ENCODE measurements at places on chromosomes 5 and 9.

DNA sequence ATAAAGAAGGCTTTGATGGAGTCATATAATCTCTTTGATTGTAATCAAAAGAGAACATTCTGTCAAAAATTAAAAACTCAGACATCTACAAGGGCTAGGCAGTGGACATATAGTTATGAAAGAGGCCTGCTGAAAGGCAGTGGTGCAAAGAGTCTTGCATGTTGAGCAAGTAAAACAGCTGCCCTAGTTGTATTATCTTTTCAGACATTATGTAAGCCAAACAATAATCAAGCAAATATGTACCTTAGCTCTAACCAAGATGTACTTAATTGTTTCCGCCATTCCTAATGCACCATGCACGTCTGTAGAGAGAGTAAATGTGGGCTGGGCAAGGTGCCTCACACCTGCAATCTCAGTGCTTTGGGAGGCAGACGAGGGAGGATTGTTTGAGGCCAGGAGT, 14.3 kb downstream of the GAPT start:
- no peak for DNase-seq

DNA sequence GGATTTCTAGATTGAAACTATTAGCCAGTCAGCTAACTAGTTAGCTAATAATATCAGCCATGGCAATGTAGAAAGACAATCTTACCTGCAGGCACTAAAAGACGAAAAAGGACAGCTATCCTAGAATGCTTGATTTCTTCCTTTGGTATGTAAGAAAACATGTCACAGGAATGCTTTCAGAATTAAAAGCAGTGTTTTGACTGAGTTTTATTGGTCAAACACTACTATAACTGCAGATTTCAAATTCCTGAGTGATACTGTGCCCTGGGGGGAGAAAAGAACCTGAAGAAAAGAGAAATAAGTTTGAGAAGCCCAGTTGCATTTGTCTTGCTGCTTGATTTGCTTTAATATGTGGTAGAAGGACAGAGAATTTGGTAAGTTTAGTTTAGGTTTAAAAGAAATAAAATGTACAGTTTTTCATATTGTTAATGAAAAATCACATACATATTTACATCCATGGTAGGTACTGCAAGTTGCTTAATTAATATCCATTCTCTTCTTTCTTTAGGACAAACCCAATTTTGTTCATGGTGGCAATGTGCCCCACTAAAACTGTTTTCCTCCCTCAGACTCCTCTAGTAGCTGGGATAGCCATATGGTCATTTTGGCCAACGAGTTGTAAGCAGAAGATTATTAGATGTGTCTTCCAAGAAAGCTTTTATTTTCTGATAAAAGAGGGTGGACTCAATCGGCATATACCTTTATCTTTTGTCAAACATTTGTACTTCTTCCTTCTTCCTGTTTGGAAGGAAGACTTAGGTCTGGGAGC, 4.3 kb upstream of the FAM169A start:
- no peak for DNase-seq

DNA sequence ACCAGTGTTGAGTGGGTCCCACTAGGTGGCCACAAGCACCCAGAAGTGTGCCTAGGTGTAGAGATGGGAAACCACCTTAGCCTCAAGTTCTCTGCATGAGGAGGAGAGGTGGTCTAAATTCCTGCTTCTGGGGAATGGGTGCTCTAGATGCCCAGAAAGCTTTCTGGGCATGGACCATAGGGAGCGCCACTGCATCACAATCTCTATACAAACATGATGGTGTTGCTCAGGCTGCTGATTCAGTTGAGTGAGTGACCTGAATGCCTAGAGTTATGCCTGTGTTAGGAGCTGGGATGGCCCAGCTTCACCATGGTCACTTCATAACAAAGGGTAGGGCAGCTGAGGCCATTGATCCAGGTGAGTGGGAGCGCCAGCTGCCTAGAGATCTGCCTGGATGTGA, 667.9 kb upstream of the ARRDC3 start:
- no peak for DNase-seq

- DNase-seq, result no peak
Measured at GRCh38 chr9:133591985-133592384, 17.2 kb downstream of the FAM163B start.

DNA sequence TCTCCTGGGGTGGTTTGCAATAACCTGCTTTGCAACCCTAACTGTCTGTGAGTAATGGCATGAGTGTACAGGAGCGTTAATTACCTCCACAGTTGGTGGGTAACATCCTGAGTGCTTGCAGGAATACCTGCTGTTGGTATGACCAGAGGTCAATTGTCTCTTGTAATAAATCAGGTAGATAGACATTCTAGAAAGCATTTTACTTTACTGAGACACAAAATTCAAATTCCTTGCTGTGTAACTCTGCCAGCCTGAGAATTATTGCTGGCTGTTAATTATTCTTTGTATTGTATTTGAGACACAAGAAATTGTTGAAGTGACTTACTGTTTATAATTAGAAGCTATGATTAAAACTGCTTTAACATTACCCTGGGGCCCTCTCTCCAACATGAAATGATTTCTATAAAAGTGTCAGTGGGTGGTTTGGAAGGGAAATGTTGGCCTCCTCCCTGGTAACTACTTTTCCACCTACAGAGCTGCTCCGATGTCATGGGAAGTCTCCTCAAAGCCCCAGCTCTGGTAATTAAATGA, 150.8 kb upstream of the ADCY2 start:
- DNase-seq, result no peak

- no peak for DNase-seq
Measured at GRCh38 chr5:90941002-90941720, 382.6 kb downstream of the ADGRV1 start.

DNA sequence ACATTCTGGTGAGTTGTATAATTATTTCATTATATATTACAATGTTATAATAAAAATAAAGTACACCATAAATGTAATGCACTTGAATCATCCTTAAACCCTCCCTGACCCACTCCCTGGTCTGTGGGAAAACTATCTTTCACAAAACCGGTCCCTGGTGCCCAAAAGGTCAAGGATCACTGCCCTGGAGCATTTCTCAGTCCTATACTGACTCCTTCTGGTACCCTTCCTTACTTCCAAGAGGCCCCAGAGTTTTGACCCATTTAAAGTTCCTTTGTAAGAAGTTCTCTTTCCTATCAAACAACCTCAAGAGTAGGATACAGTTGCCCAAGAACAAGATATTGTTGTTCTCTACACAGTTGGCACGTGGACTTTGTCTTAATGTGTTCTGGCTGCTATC, 88.9 kb upstream of the TRPM3 start:
- no peak for DNase-seq

GRCh38 chr5:131377785-131378325, 114.0 kb downstream of the CDC42SE2 start:
- DNase-seq, result no peak

- no peak for DNase-seq
Measured at GRCh38 chr5:119021149-119021732, 32.9 kb upstream of the DTWD2 start.

DNA sequence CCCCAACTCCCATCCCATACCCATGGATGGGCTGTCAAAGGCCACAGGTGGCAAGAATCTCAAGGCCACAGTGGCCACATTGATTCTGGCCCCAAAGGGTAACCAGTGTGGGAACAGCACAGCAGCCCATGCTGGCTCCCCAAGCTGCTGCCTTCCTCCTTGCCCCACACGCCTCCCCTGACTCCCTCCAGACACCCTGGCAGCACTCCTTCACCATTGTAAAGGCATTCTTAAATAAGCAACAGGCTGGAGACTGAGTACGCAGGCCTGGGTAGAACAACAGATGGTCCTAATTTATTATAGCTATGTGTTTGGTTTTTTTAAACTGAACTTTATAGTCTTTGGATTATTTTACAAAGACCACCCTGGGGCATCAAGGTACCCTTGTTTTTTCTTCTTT, 158.8 kb downstream of the TSSK1B start:
- no peak for DNase-seq

- DNase-seq, result no peak
Measured at GRCh38 chr9:111450124-111450523, 34.1 kb downstream of the ECPAS start.

GRCh38 chr9:80282766-80283165, 711.0 kb downstream of the TLE4 start:
- no peak for DNase-seq

DNA sequence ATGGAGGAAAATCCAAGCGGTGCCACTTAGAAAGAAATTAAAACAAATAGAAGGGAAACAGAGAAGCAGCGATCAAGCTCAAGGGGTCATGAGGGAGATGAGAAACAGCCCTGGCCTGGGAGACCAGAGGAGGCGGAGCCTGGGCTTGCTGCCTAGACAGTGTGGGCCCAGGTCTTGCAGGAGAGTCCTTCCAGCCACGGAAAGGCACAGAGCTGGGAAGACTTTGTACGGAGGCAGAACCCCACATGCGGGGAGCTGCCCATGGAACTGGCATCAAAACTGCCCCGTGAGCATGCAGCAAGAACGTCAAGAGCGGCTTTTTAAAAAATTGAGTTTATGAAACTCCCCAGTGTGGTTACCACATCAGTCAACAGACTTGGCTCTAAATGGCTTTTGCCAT, 119.4 kb downstream of the IRX1 start:
- no peak for DNase-seq

GRCh38 chr9:86575137-86575536, 220.9 kb upstream of the TUT7 start:
- DNase-seq, result no peak

DNA sequence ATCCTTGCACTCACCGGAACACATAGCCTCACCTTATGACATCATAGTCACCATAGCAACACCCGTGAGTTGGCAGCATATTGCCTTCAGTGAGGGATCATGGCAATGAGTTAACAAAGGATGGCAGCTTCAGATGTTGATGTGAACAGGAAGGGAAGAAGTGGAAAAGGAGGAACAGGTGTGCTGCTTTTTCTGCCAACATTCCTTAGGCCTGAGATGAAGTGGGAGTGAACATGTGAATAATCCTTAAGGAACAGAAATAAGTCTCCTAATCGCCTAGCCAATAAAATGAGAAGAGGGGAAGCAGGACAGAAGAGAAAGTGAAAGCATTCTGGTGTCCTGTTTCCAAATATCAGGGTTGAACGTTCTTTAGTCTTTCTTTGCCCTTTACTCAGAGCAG, 360.0 kb downstream of the BRINP1 start:
- DNase-seq, result no peak

All from activated CD8-positive, alpha-beta T cell treated with anti-CD3 and anti-CD28 coated beads for 36 hours (primary cell).